ENCODE measurements at places on chromosomes 1 and 21. TPM values are rescaled to one million over a fixed set of nuclear protein-coding genes. Genes with fewer than 3 reads are reported as not detected.

CELA3A gene
- total RNA-seq: not detected

FMO1 gene
- total RNA-seq: not detected

OR2AK2 gene
- total RNA-seq: not detected

DNA sequence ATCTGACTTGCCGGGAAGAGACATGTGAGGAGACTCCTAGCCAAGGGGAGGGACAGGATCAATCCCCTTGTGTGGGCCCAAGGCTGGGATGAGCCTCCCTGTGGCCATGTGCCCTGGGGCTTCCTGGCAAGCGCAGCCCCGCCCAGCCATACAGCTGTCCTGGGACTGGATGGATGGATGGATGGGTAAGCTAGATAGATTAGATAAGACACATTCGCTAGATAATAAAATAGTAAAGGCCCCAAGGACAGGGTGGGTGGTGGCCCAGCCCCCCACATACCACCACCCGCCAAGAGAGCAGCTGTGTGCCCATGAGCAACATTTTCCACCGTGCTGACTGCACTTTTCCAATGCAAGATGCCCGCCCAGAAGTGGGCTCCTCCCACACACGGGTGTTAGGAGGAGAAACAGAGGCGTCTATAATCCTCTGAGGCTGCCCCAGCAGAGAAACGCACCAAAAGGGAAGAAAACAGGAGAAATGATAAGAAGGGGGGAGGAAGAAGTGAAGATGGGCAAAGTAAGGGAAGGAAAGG lies 25.1 kb downstream of the ZBTB17 start:
- no peak for DNase-seq

DNA sequence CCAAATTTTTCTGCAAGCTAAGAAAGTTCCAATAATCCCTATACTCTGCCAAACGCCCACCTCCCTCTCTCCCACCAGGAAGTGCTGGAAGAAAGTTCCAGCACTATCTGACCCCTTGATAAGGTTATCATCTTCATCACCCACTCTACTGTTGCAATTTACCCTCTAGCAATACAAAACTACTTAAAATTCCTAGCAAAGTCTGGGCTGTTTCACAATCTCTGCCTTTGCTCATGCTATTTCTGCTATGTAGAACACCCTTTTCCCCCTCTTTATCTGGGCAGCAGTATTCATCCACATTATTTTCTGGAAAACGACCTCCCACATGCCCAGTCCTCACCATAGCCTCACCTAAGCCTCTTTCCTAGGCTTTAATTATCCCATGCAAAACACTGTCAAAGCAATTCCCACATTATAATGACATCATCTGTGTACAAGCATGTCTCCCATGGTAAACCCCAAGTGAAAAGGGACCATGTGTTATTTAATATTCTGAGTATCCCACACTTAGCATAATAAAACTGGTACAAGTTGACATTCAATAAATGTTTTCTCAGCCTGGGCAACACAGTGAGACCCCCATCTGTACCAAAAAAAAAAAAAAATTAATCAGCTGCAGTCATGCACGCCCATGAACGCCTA lies 12.0 kb downstream of the F11R start:
- DNase-seq: no peak

DNA sequence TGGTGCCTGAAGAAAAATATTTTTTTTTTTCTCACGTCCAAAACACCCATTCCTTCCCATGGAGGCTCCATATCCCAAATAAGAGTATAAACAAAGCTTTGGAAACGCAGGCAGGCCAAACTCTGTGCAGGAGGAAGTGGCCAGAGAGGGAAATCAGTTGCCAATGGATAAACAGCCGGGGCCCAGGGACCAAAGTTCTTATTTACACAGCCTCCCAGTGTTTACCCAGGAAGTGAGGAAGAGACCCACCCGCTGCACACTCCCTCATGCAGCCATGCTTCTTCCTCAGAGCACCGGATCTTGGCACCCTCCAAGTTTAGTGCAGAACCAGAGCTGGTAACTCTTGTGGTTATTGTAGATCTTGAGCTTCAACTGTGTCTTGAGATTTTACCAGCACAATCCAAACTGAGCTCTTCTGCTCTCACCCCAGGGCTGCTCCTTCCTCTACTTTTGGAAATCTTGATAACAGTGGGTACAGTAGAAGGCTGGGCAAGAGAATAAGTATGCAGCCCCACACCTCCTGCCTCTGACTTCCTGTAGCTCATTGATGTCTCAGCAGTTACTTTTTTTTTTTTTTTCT lies 14.2 kb downstream of the MARCKSL1 start:
- DNase-seq: peak; percentile 90

DNA sequence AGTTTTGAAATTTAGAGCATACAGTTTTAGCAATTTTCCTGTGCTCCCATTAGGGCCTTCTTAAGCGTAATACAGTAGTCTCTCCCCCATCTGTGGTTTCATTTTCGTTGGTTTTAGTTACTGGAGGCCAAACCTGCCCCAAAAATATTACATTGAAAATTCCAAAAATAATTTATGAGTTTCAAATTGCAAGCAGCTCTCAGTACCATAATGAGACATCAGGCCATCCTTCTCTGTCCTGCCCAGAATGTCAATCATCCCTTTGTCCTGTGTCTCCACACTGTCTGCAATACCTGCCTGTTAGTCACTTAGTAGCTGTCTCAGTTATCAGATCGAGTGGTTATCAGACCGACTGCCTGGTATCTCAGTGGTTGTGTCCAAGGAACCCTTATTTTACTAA lies 45.4 kb downstream of the ADSS2 start:
- no peak for DNase-seq

DNA sequence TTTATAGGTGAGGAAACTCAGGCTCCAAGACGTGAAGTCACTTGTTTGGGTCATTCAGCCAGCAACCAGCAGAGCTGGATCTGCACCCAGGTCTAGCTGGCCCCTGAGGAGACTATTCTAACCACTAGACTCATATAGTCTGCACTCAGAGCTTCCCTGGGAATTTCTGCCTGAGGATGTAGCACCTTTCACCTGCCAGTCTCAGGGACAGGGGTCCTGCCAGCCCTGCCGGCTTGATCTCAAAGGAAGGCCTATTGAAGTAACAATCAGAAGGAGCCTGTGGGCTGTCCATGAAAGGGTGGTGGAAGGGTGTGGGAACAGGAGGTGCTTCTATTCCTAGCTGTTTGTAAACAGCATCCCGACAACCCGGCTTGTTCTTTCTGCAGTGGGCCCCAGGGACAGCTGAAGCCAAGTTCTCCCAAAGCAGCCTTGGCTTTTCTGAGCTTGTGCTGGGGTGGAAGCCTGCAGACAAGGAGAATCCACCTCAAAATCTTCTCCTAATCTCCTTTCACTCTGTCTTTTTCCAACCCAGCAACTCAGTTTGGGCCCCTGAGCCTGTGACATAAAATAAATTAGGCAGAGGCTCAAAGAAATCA lies 7.8 kb downstream of the LMOD1 start:
- no peak for DNase-seq

DNA sequence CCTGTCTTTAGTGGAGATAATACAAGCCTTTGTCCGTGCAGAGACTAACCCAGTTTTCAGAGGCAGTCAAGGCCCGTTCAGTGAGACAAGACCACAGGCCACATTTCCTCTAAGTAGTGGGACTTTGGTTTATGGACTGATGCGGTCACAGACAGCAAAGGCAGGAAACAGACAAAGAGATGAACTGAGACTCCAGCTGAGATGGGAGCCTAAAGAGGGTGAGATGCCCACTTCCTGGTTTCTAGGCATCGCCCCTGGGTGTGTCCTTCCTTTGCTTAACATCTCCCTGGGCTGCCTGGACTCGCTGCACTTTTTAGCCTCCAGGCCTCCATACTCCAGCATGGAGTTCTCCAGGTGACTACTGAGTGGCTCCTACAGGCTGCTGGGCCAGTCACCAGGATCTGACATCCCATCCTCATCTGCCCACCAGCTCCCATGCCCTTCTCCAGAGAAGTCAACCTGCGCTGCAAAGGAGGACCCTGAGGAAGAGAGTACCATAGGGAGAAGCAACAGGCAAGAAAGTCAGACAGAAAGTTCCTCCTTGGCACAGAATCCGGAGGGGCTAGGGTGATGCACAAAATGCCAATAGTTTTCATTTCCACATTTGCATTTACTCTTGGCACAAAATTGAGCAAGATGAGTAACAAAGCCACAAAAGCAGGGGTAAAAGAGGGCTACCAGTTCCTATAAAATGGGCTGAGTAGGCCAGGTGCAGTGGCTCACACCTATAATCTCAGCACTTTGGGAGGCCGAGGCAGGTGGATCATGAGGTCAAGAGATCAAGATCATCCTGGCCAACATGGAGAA lies 15.1 kb downstream of the THEMIS2 start:
- no peak for DNase-seq

DNA sequence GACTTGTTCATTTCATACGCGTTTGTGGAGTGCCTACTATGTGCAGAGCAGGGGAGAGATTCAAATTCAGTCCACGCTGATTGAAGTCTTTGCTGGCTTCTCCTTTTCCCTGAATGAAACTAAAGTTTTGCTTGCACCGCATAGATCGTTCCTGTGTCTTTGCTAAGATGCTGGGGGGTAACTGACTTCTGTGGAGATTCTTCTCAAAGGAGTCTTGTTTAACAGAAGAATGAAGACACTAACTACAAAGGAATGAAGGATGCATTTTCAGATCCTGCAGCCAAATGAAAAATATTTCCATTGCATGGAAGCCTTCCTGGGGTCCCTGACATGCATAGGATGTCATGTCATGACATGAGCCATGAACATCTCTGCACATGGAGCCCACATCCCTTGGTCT lies 26.9 kb upstream of the H6PD start:
- DNase-seq: no peak

Measured in PC-3 (cell line).